ENCODE measurements at places on chromosomes 3 and 15. TPM values are rescaled to one million over a fixed set of nuclear protein-coding genes. Genes with fewer than 3 reads are reported as not detected.

- no peak for DNase-seq
These were observed 87.3 kb downstream of the MDFIC2 start for GRCh38 chr3:70225146-70225545.

- no peak for DNase-seq
These were observed 208.8 kb upstream of the CTDSPL start for GRCh38 chr3:37652851-37653250.

GRCh38 chr3:74021449-74021848 lies 396.7 kb upstream of the PDZRN3 start:
- DNase-seq = no peak

DNA sequence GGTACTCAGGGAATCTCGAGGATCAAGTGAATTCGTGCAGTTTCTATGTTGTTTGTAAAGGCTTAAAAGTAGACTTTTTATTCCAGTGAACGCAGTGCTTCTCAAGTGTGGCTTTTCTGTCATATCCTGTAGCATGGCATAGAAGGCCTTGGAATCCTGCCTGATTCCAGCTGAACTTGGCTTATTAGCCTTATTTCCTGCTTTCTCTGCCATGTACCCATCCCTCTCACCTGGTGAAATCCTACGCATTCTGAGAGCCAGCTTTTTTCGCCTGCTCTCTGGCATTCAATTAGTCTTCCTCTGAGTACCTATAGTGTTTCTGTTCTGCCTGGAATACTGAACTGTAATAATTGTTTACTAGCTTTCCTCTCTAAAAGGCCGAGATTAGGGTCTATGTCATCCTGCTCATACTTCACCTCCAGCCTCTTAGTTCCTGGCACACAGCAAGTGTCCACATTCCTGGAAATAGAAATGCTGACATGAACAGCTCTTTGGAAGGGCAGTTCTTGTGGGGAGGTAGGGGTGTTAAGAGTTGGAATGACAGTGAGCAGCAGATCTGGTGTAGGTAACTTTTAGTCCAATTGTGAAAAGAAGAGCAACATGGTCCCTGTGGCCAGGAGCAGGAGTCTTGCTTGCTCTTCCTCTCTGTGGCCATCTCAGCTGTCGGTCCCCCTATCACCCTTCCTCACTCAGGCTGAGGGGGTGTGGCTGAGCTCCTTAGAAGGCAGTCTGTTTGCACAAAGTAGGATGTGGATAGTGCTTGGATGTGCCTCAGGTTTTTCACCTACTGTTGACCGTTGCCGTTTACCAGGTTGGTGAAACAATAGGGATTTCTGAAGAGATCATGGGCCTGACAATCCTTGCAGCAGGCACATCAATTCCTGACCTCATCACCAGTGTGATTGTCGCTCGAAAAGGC lies 30.4 kb downstream of the SLC24A1 start:
- DNase-seq = no peak

GRCh38 chr3:192364316-192364715 lies 363.0 kb downstream of the FGF12 start:
- no peak for DNase-seq

DNA sequence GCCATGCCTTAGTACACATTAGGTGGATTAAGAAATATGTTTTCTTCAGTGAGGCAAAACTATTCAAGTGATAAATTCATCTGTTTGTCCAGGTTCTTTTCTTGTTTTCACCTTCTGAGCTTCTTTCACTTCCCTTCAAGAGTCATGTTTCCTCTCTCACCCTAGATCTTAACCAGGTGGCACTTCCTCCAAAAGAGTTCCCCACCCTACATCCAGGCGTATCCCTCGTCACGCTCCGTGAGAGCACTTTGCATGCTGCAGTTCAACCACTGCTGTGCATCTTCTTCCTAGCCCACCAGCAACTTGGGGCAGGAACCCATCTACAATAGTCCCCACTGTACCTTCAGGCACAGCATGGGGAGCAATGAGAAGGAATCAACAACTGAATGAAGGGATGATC lies 28.9 kb downstream of the OSBPL10 start:
- DNase-seq = no peak

GRCh38 chr3:125351152-125351551 lies 24.0 kb downstream of the ZNF148 start:
- DNase-seq = no peak

DNA sequence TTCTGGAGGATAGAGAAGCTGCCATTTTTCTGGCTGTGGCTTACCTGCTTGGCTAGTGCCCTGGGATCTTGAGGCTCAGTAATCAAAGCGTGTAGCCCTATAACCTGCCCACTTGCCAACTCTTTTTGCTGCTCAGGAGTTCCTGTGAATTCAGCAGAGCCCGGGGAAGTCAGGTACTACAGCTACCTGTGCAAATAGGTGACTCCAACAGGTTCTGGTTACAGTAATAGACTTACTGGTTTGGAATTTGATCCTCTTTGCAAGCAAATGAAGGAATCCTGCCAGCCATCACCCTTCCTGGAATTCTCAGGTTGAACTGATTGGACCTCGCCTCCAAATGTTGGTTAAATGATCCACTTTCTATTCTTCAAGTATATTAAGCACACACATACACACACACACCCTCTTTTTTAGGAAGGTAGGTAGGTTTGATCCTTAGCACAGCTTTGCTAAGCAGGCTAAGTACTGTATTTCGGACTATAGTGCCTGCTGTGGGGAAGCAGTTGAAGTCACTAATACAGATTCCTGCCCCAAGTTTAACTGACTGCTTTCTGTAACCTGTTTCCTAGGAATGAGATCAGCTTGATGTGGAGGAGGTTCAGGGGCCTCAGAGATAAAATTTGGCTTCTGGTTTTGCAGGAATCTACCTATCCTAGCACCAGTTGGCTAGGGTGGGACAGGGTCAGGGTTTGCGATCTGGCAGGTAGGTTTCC lies 2.3 kb downstream of the PPCDC start:
- DNase-seq = no peak

GRCh38 chr15:44427756-44428724 lies 611 bp downstream of the CTDSPL2 start:
- no peak for DNase-seq

DNA sequence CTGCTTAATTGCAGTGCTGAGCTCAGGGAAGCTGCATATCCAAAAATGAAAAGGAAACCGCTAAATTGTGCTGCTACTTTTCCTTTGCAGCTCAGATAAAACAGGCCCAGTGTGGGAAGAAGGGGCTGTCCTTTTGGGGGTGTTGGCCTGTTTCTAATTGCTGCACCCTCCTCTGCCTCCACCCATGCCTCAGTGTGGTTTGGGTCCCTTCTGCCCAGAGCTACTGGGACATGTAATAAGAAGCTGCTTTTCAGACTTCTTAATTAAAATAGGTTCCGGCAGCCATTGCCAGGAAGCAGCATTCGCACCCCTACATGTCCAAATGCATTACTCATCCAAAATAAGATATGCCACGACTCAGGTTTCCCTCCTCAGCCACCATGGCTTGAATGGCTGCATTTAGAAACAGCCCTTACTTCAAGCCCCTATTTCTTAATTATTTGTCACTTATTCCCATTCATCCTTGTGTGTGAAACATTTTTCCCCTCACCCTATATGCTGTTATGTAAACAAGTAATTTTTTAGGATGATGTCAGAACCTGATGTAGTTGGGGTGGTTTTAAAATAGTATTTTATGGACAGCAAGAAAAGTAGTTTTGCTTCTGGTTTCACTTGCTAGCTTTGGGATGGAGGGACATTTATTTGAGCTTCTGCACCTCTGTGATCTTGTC lies 235.9 kb upstream of the CTDSPL start:
- no peak for DNase-seq

DNA sequence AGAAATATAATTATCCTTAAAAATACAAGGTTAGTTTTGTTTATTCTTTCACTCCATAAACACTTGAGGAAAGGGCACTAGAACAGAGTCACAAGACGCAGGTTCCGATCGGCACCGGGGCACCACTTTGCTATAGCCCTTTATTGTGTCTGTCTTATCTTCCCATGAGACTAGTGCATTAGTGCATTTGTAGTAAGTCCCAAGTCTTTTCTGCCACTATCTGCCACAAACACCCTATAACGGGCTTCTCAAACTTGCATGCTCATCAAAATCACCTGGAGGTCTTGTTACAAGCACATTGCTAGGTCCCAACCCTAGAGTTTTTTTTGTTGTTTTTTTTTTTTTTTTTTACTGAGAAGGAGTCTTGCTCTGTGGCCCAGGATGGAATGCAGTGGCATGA lies 213.1 kb downstream of the FOXP1 start:
- DNase-seq = no peak

- no peak for DNase-seq
These were observed 170.4 kb upstream of the LPP start for GRCh38 chr3:187983484-187984124.

DNA sequence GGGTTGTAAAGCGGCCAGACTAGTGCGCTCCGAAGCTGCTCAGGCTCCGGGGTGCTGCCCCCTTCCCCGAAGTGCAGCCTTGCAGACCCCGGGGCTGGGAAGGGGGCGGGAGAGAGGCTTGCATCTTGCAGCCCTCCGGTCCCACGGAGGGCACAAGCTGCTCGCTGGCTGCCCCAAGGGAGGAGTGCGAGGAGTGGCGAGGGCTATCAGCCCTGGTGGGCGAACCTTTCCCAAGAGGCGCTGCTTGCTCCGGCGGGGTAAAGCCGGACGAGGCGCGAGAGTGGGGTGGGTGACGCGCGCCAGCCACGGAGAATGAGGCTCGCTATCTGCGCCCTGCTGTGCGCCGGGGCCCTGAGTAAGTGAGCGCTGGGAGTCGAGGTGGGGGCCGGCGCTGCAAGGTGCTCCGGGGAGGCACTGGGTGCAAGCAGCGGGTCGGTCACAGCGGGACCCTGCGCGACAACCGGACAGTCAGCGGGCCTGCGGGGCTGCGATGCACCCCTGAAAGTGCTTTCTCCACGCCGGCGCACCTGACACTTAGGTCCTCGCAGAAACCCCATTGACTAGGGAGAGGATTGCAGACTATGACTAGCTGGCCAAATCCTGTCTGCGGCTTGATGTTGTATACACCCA lies 12.7 kb upstream of the TOPBP1 start:
- no peak for DNase-seq

DNA sequence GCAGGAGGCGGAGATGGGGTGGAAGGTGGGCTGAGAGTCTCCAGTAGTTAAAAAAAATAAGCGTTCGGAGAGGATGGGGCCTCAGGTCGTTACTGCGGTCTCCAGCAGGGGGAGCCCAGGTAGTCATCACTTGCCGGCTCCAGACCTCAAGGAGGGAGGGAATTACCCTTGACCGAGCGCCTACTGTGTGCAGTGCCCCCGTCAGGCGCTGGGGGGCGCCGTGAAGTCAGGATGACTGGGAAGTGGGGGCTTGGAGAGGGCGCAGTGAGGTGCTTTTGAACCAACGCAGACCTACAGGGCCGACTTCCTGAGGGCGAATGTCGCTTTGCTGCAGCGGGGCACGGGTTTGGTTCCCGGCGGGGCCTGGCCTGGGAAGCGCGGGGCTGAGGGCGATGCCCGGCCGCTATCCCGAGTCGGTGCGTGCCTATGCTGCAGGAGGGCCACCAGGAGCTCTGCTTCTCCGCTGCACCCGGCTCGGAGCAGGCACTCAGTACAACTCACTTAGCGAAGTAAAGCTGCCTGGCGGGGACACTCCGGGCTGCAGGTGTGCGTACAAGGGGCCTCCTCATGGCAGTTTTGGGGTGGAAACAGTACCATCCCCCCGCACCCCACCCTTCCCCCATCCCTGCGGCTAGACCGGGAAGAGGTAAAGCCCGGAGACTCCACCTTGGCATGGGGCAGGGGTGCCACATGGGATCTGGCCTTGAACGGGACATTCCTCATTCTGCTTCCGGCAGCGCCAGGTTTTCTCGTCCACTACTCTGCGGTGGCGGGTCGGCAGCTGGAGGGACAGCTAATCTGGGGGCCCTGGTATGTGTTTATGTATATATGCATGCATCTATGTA lies 79.8 kb downstream of the RHCG start:
- peak; percentile 25 for DNase-seq

GRCh38 chr3:117885011-117885441 lies 1149.6 kb downstream of the IGSF11 start:
- no peak for DNase-seq

DNA sequence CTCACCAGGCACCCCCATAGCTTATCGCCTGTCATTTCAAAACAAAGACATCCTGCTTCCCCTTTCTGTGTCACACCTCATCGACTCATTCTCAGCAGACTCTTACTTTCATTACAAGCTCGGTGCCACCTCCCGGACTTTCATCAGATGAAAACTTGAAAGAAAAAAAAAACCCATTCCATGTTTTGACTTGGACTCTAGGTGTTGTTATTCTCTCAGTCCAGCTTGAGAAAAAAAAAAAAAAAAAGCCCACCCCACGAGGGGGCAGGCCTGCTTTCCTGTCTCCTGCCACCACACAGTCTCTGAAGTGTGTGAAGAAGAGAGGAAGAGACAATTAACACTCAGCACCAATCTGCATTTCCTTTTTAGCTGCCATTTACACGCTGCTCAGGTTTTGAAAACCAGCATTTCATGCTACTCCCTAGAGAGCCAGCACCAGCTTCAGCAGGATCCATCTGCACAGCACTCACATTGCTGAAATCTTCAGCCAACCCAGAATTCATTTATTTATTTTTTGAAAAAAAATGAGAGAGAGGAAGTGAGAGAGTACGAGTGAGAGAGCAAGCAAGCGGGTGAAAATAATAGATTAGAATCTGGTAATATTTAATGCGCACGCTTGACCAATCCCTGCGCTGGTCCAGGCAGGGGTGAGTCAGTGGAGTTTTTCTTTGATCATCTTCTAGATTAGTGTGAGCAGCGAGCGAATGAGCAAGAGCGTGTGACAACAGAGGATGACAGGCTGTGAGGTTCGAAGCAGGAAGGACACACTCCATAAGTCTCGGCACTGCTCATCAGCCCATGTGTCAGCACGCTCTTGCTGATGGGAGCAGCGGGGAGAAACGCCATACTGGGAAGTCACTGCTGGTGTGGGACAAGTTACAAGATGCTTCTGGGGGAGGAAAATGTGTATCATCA lies 23.5 kb downstream of the ZNF80 start:
- DNase-seq = no peak

DNA sequence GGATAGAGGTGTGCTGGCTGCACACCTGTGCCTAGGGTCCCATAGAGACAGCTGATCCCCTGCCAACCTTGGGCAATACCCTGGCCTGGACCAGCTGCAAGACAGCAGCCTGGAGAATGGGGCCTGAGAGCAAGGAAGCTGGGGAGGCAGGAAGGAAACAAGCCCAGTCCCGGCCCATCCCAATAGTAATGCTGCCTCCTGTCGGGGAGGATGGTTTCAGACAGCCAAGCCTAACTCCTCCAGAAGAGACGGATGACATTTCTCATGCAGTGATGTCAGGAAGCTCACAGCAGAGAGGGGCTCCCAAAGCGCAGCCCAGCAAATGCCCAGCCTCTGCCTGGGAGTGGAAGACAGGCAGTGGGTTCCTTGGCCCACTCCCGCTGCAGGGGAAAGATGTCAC lies 408.8 kb downstream of the OCA2 start:
- no peak for DNase-seq

CCDC13 gene
- total RNA-seq = 1.7 TPM

SAMD7 gene
- not detected for total RNA-seq

MYLK gene
- total RNA-seq = 1,252 TPM

MRAS gene
- 22.1 TPM for total RNA-seq

FAM174B gene
- 41.8 TPM for total RNA-seq

SLC27A2 gene
- not detected for total RNA-seq

Measured in uterus (tissue), 4 donors.